Stimulated activated CD8-positive, alpha-beta memory T cell treated with anti-CD3 and anti-CD28 coated beads, Interleukin-7, amount 100 ng/mL, for 1 hour (primary cell): ENCODE measurements at places on chromosomes 16 and 17.

DNA sequence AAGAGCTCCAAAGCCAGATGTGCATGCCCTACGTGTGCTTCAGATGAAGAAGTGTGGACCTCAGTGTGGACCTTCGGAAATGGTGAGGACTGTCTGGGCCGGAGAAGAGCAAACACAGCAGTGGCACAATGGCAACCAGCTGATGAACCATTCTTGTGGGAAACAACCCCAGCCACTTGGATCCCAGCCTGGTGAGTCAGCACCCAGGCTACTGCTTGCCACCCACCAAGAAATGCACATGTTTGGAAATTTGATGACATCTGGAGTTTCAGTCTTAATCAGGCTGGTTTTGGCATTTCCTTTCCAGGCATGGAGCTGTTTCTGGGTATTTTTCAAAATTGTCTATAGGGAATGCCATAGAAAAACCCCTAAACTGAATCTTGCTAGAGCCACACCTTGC, 42.7 kb downstream of the DYNLRB2 start:
- no peak for DNase-seq

DNA sequence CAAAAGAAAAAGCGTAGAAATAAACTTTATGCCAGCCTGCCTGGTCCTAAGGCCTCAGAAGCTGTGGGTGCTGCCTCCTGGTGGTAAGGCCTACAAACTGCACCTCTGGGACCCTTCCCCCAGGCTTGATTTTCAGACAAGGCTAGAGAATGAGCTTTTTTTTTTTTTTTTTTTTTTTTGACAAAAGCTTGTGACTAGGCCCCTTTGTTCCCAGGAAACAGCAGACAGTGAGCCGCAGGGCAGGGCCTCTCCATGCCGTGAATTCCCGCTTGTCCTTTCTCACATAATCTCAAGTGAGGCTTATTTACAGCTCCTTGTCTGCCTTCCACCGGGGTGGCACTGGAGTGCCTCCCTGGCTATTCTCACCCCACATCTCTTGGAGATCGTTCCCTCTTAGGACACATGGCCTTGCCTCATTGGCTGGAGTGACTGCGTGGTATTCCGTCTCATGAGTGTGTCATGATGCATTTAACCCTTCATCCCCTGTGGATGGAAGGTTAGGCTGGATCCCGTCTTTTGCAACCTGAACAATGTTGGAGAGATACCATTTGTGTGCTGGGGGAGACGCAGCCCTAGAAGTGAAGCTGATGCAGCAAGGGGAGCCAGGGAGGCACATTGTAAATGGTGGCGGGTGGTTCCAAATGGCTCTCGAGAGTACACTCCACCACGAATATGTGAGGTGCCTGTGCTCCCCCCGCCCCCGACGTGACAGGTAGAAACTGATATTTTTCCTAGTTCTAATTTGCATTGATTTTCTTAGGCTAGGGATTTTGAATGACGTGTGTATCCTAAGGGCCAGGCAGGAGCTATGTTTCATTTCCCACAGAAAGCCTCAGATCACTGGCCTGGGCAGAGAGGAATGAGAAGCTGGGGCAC, 49.6 kb downstream of the USP22 start:
- DNase-seq: peak; percentile 30

- DNase-seq: no peak
These were observed 1.3 kb downstream of the NETO2 start for GRCh38 chr16:47142486-47142820.

GRCh38 chr17:82017612-82018151, 5.0 kb downstream of the CENPX start:
- DNase-seq: no peak

- no peak for DNase-seq
These were observed 30.3 kb upstream of the CDC42EP4 start for GRCh38 chr17:73342050-73342522.

- no peak for DNase-seq
These were observed 12.4 kb upstream of the MPHOSPH6 start for GRCh38 chr16:82182266-82183003.

DNA sequence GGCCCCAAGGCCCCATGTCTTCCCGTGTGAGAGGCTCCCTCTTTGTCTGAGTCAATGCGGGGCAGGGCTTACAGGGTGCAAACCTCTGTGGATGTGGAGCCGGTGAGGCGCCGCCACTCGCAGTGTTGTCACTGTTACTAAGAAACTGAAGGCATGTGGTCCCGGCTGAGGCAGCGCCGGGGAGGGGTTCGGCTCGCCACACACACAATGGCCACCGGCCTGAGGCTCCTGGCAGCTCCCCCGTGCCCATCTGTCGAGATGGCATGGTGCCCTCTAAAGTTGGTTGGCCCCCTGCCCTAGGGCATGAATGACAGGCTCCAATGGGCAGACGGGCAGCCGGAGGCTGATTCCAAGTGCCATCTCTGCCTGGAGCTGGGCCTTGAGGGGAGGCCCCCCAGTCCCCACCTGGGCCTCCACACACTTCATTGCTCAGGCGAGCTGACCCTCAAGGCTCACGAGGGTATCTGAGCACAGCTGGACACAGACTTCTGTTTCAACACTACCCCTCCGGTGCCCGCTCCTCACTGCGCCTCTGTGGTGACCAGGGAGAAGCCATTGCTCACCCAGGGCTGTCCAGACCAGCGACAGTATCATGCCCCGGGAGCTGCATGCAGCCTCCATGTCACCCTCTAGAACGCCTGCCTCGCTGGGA, 137.2 kb downstream of the C16orf78 start:
- DNase-seq: no peak
